ENCODE measurements at places on chromosomes 5 and 9.

DNA sequence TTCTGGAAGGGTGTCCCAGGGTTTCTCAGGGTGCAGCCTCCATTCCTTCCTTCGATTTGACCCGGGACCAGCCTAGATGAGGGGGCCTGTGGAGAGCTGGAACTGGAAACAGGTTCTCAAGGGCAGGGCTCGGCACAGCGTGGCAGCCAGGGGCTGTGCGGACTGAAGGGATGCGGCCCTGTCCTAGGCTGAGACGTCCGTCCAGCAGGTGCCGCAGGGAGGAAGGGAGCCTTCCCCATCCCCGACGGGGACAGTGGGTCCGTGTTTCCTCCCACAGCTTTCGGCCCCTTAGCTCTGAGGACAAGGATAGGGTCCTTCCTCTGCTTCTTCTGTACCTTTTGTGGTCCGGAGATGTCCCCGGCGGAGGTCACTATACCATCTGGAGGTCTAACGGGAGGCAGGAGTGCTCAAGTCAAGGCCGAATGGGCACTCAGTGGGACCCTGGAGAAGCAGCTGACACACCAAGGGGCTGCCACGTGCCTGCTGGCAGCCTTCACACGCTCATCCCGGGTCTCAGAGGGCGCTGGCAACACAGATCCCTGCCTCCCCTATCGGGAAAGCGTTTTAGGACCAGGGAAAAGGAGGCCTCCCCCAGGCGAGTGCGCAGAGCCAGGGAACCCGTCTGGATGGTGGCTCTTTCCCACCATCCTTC is 49.9 kb downstream of the USP20 start:
- peak; percentile 42 for DNase-seq

DNA sequence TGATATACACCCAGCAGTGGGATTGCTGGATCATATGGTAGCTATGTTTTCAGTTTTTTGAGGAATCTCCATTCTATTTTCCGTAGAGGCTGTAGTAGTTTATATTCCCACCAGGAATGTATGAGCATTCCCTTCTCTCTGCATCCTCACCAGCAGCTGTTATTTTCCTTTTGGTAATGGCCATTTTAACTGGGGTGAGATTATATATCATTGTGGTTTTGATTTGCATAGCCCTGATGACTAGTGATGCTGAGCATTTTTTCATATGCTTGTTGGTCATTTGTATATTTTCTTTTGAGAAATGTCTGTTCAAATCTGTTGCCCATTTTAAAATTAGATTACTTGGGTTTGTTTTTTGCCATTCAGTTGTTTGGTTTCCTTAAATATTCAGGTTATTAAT is 11.2 kb upstream of the PPIC start:
- no peak for DNase-seq

DNA sequence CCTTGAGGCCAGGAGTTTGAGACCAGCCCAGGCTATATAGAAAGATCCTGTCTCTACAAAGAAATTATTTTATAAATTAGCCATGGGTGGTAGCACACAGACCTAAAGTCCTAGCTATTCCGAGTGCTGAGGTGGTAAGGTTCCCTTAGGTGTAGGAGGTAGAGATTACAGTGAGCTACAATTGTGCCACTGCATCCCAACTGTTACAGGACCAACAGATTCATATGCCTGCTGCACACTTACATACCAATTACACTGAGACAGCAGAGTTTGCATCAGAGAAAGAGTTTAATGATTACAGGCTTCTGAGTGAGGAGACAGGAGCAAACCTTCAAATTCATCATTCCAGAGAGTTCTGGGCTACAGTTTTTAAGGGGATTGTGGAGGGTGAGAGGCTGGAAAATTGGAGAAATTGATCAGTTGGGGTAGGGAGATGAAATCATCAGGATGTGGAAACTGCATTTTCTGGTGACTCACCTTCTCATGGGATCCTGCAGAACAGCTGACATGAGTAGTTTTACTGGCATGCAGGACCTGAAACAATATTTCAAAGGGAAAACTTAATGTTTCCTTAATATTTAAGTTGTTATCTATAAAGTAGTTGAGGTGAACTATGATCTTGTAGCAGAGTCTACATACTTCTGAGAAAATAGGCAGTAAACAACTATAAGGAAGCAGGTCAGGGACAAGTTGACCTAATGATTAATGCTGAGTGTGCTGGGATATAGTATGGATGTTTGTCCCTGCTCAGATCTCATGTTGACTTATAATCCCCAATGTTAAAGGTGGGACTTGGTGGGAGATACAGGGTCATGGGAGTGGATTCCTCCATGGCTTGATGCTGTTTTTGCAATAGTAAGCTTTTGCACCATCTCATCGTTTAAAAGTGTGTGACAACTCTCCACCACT is 54.7 kb downstream of the ANXA2R start:
- no peak for DNase-seq

DNA sequence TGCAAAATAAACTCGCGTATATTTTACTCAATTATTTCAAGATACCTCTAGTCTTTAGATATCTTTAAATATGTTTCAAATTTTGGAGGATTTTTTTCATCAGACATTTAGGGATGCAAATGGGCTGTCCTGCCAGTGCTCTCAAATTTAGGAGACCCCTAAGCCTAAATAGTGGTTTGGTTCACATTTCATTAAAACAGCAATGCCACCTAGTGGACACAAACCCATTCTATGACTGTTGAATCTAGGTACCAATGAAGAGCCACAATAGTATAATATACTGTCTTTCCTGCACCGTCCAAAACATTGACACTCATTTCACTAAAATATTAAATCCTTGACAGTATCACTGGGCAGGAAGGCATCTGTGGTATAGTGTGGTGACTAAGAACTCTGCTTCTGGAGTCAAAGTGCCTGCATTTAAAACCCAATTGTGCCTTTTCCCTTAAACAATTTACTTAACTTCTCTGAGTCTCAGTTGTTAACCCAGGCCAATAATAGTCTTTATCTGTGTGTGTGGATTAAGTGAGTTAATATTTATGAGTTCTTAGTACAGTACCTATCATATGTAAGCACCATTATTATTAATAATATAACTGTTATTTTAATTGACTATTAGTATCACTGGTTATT is 148.0 kb downstream of the RORB start:
- no peak for DNase-seq

DNA sequence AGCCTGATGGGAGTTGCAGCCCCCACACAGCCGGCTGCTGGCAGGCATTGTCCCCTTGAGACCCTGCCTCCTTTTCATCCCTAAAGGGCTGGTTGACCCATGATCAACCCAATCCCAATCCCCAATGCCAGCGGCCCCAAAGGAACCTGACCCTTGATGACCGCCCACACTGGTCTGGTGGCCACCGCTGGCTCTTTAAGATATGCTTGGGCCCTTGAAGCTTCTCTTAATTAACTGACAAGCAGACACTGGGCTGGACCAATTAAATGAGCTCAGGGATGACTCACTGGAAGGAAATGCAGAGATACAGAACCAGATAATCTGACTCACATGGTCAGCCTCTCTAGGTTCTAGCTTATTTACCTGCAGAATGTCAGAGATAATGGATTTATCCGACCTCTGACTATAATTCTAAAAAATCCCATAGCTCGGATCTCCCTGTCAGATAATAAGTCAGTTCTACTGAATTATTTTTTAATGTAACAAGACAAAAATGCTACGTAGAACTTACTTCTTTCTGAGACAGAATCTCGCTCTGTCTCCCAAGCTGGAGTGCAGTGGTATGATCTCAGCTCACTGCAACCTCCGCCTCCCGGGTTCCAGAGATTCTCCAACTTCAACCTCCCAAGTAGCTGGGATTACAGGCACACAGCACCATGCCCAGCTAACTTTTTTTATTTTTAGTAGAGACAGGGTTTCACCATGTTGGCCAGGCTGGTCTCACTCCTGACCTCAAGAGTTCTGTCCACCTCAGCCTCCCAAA is 11.1 kb upstream of the MLANA start:
- no peak for DNase-seq

- DNase-seq = no peak
Observed at GRCh38 chr5:154086641-154087040, 47.9 kb downstream of the MFAP3 start.

All from stimulated activated effector memory CD8-positive, alpha-beta T cell treated with anti-CD3 and anti-CD28 coated beads, Interleukin-12 subunit alpha, Interleukin-12 subunit beta, amount 100 ng/mL, for 72 hours (primary cell).